ENCODE measurements at places on chromosomes 1 and 21.

- no peak for DNase-seq
Measured at GRCh38 chr21:38768471-38769063, 37.2 kb upstream of the ETS2 start.

DNA sequence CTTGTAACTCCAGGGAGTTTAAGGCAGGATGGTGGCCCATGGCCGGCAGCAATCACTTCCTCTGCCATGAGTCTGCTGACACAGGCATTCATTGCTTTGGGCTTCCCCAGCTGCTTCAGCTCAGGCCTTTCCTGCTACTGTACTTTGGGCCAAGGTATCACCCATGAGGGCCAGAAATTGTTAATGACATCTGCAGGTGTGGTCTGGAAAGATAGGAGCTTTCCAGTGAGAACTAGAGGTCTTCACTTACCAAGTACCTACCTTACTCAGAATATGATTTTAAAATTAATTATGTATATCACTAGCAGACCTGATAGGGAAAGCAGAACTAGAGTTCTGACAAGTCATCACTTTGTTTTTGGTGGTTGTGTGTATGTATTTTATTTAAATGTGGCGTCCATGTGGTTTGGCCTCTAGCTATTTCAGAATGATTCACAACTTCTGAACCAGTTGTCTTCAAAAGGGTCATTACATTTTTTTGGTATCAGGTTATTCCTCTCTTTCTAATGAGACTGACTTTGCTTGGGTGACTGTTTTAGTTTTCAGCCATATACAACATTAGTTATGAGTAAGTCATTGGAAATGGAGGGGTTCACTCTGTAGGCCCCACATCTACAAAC is 2.7 kb downstream of the RGL1 start:
- DNase-seq, result peak; percentile 58

DNA sequence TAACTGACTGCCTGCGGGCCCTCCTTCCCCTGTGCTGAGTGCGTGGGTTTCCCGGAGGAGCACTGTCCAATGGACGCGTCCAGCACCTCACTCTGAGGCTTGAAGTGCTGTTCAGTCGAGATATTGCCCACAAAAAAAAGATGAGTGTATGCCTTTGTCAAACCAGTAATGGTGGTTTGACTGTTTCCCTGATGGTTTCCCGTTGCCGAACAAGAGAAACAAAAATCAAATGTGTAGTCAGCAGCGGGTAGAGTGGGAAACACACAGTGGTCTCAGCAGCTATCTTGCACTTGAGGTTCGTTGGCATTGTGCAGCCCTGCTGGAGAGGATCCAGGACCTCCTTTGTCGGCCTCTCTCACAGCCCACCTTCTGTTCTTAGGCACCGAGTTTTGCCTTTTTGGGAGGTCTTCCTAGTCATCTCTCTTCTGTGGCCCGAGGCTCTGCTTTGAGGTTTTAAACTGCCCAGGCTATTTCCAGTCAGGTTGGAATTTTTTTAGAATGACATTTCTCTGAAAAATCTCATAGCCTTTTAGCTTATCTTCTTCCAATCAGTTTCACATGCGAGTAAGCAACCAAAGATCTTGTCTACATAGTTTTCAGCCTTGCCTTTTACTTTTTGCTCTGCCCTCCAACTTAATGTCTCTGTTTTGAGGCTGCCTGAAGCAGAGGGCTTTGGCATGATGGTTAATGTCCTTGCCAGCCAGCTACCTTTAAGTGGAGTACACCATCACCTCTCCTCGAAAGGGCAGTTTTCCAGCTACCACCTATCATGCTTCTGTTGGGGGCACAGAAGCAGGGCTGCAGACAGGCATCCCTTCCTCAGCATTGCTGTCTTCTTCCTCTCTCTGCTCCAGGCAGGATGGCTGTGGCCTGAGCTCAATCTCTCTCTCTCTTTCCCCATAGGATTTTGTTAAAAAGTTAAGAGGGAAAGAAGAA is 132.3 kb downstream of the URB2 start:
- no peak for DNase-seq

- DNase-seq, result peak; percentile 44
Measured at GRCh38 chr1:205792961-205793673, 17.8 kb upstream of the RAB29 start.

DNA sequence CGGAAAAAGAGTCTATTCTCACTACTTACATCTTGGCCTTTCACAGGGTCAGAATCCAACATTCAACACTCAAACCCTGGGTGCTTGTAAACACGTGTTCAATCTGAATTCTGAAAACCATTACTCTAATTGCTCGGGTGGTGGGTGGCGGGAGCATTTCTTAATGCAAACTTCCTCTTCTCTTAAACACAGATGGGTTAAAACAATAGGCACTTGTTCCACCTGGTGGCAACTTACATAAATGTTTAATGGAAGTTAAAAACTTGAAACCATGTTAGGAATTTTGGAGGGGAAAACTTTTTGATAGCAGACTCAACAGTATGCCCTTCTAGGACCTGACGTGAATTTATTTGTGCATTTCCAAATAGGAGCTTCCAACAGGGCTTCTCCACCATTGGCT is 23.4 kb upstream of the TDRD10 start:
- DNase-seq, result no peak

DNA sequence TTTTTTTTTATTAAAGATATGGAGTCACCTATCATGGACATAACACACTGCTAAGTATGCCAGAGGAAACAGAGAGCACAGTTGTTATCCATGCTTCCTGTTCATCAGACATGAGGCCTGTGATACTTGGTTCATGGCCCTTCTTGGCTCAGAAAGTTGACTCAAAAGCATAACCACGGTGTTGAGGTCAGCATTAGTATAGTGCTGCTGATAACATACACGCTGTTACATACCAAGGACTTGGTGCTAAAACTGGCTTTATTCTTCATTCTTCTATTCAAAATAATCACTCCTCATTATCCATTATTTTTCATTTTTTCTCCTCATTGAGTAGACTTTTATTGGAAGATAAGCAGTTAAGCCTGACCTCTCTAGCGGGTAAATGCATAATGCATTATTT is 464.1 kb downstream of the ADGRL2 start:
- no peak for DNase-seq

GRCh38 chr1:7702365-7702764 is 68.7 kb upstream of the VAMP3 start:
- no peak for DNase-seq

DNA sequence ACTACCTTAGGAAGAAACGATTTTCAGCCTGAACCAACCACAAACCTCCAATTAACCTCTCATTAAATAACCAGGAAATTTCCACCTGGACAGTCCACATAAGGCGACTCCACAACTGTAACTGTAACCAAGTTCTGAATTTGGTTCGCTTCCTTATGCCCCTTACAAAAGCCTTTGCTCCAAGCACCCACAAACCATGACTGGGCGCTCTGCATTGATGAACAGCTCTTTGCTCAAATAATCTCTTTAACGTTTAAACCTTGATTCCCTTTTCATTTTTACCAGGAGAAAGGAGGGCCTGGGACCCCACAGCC is 38.2 kb upstream of the ZNF124 start:
- DNase-seq, result no peak

Measured in right hindlimb (tissue), 1 donor.